ENCODE measurements at places on chromosomes 7 and 10.

DNA sequence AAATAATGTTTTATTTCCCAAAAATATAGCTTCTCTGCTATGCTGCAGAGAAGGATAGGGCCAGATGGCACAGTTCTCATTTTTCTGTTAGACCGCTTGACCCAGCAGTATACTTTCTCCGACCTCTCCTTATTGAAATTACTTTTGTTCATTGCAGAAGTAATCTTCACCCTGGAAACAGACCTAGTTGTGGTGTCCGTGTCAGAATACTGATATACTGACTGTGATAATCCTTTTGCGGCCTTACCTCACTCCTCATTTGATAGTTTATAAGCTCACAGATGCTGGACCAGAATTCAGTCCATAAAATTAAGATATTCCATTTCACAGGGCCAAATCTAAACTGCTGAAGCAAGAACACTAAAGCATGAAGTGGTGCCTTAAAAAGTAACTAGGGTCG lies 260.6 kb upstream of the DKK1 start:
- DNase-seq = no peak

DNA sequence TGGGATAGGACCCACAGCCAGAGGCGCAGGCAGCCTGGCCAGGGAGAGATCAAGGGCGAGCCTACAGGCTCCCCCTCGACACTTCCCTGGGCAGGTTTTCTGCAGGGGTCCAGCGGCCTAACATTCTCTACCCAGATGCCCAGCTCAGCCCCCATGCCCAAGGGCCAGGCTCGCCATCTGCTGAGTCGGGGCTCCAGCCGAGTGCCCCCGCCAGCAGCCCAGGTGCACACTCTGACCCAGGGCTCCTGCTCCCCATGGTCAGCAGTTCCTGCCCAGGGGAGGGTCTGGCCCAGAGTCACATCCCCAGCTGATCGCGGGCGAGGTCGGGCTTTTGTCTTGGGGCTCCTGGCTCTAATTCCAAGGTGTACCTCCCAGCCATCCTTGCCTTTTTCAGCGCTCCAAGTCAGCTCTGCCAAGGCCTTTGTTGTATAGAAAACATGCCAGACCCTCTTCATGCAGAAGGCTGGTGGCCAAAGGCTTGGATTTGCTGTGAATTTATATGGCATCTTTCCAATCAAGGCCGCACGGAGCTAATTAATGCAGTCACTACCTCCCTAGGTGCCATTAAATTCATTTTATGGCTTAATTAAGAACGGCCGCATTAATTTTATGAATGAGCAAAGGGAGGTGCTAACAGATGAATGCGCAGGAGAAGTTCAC lies 120.6 kb downstream of the LRRC18 start:
- no peak for DNase-seq

- DNase-seq = no peak
These were observed 32.9 kb upstream of the CCDC71L start for GRCh38 chr7:106693677-106694353.

DNA sequence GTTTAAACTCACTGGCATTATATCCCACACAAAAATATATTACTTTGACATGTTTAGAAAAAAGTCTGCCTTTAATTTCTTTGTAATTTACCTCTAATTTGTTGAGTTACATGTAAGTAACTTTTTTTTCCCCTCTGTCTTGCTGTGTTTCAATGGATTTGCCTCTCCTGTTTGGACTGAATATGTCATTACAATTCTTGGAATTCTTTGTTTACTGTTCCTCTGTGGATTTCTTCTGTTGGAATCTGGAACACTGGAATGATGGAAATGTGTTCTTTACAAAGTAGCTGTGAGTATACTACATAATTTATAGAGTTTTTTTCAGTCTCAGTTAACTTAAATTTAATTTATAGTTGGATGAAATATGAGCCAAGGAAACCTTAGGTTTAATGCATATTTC lies 30.4 kb downstream of the SEPTIN7 start:
- DNase-seq = no peak

GRCh38 chr7:20785157-20786048 lies 1.3 kb downstream of the SP8 start:
- no peak for DNase-seq

DNA sequence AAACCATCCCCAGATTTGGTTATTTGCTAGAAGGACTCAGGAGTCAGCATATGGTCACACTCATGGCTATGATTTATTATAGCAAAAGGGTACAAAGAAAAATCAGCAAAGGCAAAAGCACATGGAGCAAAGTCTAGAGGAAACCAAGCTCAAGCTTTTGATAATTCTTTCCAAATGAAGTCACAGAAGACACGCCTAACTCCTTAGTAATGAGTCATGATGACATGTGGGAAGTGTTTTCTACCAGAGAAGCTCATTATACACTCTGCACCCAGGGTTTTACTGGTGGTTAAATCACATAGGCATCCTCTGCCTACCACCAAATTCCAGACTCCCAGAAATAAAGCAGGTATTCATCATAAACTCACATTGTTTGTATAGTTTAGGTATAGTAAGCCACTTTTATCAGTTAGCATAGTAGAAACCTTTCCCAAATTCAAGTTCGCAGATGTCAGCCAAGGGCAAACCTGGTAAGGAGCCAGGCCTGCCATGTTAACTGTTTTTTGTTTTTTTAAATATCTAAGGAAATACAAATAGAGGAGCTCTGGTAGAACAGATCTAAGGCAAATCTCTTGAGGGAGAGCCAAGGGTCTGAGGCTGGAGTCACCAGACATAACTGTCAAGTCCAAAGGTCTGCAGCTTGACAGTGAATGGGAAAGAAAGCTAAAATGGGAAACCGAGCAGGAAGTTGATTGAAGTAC lies 15.4 kb upstream of the HIBADH start:
- no peak for DNase-seq

DNA sequence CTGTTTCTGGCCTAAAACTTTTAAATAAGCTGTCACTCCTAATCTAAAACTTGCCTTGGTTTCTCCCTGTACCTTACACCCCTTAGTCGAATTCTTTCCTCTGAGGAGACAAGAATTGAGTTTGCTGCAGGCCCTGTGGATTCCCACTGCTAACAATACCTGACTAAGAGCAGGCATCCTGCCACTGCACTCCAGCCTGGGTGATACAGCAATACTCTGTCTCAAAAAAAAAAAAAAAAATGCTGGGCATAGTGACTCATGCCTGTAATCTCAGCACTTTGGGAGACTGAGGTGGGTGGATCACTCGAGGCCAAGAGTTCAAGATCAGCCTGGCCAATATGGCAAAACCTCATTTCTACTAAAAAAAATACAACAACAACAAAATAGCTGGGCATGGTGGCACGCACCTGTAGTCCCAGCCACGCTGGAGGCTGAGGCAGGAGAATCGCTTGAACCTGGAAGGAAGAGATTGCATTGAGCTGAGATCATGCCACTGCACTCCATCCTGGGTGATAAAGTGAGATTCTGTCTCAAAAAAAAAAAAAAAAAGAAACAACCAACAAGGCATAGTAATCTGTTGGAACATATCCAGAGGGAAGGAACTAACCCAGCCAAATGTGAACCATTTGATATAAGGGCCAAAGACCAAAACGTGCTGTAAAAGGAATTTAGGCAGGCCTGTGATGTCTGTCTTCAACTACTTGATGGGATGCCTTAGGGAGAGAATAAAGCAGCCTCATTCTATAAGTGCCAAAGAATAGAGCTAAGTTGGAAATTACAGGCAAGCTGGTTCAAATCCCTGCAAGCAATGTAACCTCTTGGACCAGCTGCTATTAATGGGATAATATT lies 732.7 kb upstream of the AUTS2 start:
- no peak for DNase-seq

GRCh38 chr10:80451132-80451531 lies 3.0 kb upstream of the TSPAN14 start:
- DNase-seq = no peak

DNA sequence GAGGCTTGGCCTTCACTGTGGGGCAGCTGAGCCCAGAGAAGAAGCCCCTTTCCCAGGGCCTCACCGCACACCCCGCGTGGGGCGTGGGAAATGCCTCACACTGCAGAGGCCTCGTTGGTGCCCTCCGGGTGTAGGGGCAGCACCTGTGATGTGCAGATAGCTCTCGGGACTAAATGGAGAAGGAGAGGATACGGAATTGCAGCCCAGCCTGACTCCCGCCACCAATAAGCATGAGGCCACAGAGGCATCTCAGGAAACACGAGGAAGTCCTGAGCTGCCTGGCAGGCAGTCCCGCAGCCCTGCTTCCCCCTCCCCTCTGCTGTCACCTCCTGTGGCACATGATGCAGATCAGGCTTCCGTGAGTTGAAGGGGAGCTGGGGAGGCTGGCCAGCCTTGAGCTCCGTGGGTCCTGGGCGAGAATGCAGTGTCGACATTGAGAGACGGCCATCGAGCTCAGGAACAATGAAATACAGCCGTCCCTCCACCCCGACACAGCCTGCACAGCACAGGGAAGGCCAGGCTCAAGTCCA lies 59.6 kb upstream of the PPP2R2D start:
- DNase-seq = no peak

DNA sequence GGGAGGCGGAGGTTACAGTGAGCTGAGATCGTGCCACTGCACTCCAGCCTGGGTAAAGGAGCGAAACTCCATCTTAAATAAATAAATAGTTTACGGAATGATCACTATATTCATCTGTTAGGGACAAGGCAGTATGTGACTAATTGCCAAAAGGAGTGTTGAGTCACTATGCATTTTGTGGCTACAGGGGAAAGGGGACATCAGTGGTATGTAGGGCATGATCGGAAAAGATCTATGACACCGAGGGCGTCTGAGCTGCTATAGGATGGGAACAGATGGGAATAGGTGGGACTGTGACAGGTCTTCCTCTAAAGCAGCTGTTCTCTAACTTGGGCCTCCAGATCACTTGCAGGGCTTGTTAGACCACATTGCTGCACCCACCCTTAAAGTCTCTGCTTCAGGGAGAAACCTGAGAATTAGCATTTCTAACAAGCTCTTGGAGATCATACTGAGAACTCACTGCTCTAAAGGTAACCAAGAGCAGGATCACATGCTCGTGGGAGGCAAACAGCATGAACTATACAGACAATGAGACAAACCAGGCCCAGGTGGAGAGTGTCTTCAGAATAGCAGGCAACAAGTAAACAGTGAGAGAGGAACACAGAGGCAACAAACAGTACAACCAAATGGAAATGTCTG lies 65.1 kb upstream of the ITGA8 start:
- DNase-seq = no peak

DNA sequence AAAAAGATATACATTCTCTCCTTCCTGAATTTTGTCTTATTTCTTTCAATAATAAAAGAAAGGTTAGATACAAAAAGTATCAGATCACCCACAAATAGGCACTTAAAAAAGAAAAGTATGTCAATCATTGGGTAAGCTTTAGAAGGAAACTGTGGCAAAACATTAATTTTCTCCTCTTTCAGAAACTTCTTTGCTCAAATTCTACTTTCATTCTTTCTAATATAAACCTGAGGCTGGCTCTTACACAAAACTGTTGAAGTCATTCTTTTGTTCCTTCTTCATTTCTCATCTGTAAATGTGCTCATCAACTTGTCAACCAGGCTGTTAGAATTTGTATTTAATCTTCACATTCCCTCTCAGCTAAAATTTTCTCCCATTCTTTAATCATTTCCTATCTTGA lies 124.6 kb downstream of the LRRN3 start:
- no peak for DNase-seq

GRCh38 chr10:67011981-67012380 lies 86.1 kb downstream of the LRRTM3 start:
- no peak for DNase-seq

DNA sequence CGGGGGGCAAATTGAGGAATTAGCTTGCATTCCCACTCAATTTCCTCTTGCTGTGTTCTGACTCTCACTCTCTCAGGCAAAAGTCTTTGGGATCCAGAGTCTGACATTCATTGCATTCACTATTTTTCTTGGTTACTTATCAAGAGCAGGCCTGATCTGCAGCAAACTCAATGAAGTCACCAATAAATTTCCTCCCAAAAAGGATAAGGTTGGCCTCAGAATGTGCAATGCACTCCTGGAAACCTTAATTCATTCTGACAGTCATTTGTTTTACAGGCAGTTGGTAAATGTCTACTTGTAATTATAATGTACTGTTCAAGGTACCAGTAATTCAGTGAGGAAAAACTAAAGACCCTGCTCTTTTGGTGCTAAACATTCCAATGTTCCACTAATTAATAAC lies 6.3 kb upstream of the DGKI start:
- DNase-seq = no peak

- DNase-seq = no peak
These were observed 103.0 kb upstream of the LRRTM3 start for GRCh38 chr10:66822801-66823200.

DNA sequence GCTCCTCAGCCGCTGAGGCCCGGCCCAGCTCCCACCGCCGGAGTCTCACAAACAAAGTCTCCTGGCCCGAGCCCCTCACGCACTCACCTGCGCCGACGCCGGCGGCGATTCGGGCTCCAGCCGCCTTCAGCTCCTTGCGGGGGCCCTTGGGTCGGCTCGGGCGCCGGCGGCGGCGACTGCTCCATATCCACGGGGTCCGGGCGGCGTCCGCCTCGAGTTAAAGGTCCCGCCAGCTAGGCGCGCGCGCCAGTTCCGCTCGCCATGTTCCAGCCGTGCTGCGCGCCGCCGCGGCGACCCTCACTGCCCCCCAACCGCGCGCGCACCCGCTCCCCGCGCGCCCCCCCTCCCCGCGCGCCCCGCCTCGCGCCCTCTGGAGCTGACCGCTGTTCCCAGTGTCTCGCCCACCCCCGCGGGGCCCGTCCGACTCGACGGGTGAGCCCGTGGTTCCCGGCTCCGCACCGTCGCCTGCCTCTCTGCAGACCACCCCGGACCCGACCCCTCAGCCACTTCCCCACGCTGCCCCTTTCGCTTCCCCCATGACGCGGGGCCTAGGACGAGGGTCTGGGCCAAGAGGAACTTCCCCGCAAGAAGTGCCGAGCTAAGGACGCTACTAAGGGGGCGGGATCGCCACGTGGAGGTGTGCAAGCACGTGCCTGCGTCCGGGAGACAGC lies 396.1 kb downstream of the ZNF33B start:
- DNase-seq = no peak

GRCh38 chr7:50791363-50791937 lies 8.8 kb upstream of the GRB10 start:
- DNase-seq = no peak

GRCh38 chr10:44261710-44262455 lies 123.0 kb downstream of the CXCL12 start:
- DNase-seq = no peak

DNA sequence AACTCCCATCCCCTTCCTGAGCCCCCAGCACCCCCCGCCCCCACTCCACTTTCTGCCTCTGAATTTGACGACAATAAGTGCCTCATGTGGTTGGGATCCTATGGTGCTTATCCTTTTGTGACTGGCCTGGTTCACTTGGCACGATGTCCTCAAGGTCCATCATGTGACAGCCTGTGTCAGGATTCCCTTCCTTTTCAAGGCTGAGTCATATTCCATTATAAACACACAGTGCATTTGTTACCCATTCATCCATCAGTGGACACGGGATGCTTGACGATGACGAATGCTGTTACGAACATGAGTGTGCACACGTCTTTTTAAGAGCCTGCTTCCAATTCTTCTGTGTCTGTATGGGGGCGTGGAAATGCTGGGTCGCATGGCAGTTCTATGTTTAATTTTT lies 26.7 kb downstream of the SHH start:
- no peak for DNase-seq

GRCh38 chr10:57014758-57015157 lies 653.7 kb upstream of the ZWINT start:
- no peak for DNase-seq

- DNase-seq = no peak
These were observed 59.9 kb downstream of the DAGLB start for GRCh38 chr7:6387734-6388294.

GRCh38 chr7:156703773-156704482 lies 63.4 kb downstream of the RNF32 start:
- DNase-seq = no peak

All from stimulated activated CD4-positive, alpha-beta T cell treated with anti-CD3 and anti-CD28 coated beads, Interleukin-2, amount 100 ng/mL, for 4 hours (primary cell).